Stimulated activated CD4-positive, alpha-beta T cell treated with anti-CD3 and anti-CD28 coated beads, Interleukin-1b, Interleukin-23, amount 100 ng/mL, for 1 hour (primary cell): ENCODE measurements at places on chromosomes 2 and 18.

- DNase-seq = no peak
These were observed 40.2 kb downstream of the MBP start for GRCh38 chr18:77092104-77093066.

GRCh38 chr2:127654084-127654837 lies 8.3 kb downstream of the GPR17 start:
- no peak for DNase-seq

DNA sequence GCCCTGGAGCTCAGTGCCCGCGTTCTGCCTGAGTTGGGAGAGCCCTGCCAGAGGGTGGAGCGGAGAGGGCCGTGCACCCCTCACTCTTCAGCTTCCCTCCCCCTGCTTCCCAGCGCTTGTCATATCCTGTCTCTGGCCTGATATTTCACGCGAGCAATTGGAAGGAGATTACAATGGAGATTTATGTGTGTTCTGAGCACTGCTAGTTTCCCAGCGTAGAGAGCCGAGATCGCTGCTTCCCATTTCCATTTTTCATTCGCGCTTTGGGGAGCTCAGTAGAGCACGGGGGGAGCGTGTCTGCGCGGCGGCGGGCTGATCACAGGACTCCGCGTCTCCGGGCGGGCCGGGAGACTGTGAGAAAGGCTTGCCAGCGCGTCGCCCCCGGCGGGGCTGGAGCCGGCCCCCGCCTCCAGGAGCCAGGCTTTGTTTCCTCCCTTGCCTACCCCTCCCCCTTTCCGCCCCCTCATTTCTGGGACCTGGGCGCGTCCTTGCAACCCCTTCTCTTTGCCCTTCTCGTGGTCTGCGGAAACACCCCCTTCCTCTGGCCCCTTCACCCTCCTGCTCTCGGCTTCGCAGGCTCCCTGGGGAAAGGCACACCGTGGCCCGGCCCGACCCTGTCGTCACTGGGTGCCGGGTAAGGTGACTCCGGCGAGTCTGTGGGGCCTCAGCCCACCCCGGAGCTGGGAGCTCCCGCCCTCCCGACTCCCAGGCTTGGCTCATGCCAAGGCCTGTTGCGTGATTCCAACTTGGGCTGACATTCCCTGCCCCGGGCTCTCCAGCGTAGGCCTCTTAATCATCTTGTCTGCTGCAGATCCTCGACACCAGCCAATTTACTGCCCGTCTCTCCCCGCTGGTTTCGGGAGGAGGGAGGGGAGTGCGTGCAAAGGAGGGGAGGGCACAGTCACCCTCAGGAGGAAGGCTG lies 5.8 kb downstream of the DLX2 start:
- no peak for DNase-seq

- DNase-seq = no peak
These were observed 316 bp downstream of the FKBP7 start for GRCh38 chr2:178478130-178478438.

DNA sequence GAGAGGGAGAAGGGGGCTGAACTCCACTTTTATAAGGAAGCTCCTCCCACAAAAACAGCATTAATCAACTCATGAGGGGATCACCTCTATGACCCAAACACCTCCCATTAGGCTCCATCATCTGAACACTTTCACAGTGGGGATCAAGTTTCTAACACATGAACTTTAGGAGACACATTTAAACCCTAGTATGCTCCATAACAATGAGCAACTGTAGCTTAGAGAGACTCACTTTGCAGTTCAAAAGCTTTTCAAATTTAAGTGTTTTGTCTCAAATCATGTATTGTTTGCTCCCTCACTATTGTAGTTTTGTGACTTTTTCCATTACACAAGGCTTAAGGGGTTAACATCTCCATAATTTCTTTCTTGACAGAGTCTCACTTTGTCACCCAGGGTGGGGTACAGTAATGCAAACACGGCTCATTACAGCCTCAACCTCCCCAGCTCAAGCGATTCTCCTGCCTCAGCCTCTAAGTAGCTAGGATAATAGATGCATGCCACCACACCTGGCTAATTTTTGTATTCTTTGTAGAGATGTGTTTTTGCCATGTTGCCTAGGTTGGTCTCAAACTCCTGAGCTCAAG lies 352.7 kb upstream of the CDH20 start:
- DNase-seq = no peak

DNA sequence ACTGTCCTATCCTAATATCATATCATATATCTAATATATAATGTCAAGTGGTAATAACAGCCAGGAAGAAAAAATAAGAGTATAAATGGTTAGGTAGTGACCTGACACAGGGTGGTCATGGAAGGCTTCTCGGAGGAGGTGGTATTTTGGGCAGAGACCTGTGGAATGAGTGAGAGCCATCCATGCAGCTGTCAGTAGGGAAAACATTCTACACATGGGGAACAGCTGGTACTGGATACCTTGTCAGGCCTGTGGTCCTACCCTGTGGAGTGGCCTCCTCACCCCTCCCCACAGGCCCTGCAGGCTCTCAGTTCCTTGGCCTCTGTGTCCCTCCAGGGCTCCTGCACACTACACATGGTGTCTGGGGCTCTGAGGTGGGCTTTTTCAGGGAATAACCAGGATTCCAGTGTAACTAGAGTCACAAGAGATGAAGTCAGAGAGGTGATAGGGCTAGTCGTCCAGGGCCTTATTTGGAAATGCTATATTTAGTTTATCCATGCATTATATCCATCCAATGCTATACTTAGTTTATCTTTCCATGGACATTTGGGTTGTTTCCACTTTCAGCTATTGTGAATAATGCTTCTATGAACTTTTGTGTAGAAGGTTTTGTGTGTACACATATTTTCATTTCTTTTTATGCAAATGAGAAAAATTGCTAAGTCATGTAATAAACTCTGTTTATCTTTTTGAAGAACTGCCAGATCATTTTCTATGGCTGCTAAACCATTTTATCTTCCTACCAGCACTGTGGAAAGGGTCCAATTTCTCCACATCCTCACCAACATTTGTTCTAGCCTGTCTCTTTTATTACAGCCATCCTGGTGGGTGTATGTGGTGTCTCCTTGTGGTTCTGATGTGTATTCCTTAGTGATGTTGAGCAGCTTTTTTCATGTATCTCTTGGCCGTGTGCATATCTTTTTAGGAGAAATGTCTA lies 75.6 kb downstream of the TPGS2 start:
- DNase-seq = no peak

- no peak for DNase-seq
These were observed 2.8 kb downstream of the HDAC4 start for GRCh38 chr2:239397931-239398471.

DNA sequence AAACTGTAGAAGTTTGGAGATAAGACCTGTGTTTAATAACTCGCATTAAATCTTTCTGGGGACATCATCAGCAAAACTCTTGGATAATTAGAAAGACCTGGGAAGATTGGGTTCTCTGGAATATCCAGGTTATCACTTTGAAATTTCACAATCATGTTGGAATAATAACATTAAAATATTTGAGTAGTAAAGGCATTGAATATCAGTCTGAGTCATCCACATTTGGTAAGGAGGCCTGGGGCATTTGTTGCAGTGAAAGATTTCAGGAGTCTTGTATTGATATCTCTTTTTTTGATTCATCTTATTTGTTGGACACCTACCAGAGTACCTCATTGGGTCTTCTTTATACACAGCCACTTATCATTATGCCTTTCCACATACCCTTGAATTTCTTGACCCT lies 95.9 kb downstream of the EPB41L5 start:
- no peak for DNase-seq

- DNase-seq = no peak
These were observed 29.5 kb downstream of the RAB31 start for GRCh38 chr18:9737472-9738121.

GRCh38 chr18:3985664-3986063 lies 469.4 kb downstream of the DLGAP1 start:
- no peak for DNase-seq

- no peak for DNase-seq
These were observed 431.2 kb upstream of the CHST9 start for GRCh38 chr18:27616324-27616723.

DNA sequence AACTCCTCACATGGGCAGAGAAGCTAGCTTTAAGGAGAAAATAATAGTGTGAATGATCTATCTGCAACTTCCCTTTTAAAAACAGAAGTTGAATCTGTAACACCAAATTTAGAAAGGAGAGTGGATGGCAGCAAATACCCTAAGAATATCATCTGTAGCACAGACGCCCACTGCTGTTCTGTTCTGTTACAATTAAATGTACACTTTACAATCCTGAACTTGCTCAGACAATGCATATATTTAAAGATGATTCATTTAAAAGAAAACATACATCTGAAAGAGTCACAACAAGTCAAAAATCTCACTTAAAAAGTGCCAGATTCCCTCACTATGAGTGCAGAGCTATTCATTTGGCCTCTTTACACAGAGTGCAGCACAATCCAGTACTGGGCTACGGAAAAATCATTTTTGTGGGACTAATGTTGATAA lies 8.0 kb upstream of the SERTAD2 start:
- no peak for DNase-seq
